ENCODE measurements at places on chromosomes 5 and 9.

- DNase-seq = no peak
Observed at GRCh38 chr5:151451626-151452520, 4.5 kb downstream of the SLC36A1 start.

DNA sequence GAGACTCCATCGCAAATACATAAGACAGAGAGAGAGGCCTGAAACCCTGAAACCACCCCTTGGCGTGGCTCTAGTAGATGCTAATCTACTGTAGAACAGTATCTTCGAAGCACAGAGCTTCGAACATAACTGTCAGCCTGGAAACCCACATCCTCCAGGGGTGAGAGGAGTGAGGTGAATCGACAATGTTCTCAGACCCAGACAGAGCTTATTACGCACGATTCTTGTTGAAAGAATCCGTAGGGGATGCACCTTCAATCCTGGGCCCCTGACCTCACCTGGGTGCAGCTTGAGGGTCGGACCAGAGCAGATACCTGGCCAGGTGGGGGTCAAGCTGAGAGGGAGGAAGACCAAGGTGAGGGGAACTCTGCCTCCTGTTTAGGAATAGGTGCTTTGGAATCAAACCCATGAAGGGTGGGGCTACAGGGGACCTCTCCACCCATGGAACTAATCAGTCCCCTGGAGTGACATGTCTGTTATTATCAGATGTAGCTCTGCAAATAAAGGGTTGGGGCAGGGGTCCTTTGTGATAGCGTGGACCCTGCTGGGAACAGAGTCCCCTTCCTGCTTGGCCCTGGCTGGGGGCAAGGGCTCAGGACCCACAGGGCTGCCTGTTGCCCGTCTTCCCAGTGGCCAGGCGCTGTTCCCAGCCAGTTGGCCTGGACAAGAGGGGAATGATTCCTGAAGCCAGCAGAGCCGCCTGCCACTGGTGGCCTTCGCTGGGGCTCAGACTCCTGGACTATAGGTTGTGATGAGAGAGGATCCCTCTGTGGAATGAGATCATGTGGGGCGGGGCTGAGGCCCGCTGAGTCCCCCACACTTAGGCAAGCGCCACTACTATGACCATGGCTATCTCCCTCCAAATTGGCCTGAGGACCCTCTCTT, 41.2 kb downstream of the DBH start:
- DNase-seq = no peak

- no peak for DNase-seq
Observed at GRCh38 chr5:76918539-76918938, 34.3 kb upstream of the CRHBP start.

DNA sequence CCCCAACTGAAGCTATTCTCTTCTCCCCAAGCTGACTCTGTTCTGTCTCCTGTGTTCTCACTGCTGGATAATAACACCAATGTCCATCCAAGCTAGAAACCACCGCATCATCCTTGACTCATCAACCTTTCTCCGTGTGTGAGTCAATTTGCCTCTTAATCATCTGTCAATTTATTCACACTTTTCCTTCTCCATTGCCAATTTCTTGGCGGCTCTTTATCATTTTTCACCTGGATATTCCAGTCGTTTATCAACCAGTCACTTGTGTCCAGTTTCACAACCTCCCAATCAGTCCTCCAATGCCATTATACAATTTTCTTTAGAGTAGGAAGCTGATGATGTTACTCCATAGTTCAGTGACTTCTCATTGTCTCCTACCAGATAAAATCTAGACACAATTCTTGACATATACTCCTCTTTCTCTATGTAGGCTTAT, 45.4 kb upstream of the LIFR start:
- DNase-seq = no peak

DNA sequence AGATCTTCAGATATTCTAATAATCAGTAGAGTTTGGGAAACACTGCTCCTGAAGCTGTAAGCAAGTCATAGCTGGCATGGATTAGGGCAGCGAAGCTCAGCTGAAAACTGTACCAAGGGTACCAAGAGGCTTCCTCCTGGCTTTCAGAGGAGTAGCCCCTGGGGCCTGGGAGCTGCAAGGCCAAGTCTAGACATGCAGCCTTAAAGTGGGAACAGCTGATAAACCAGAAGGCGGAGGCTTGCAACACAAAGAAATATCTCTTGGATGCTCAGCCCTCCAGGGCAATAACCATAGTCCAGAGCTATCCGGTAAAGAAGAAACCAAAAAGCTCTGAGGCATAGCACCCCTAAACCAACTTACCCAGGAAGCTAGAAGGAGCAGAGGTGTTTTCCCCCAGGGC, 51.5 kb downstream of the MRPS30 start:
- DNase-seq = no peak

GRCh38 chr9:13278368-13279246, 885 bp downstream of the MPDZ start:
- peak; percentile 84 for DNase-seq

GRCh38 chr5:1187234-1187949, 14.0 kb upstream of the SLC6A19 start:
- no peak for DNase-seq

- DNase-seq = no peak
Observed at GRCh38 chr5:81768935-81769452, 18.1 kb upstream of the SSBP2 start.

GRCh38 chr9:37201581-37201980, 81.2 kb downstream of the ZCCHC7 start:
- DNase-seq = no peak

- no peak for DNase-seq
Observed at GRCh38 chr5:169404223-169404622, 103.3 kb upstream of the SLIT3 start.

GRCh38 chr9:129476821-129477611, 143.9 kb downstream of the C9orf50 start:
- DNase-seq = no peak

DNA sequence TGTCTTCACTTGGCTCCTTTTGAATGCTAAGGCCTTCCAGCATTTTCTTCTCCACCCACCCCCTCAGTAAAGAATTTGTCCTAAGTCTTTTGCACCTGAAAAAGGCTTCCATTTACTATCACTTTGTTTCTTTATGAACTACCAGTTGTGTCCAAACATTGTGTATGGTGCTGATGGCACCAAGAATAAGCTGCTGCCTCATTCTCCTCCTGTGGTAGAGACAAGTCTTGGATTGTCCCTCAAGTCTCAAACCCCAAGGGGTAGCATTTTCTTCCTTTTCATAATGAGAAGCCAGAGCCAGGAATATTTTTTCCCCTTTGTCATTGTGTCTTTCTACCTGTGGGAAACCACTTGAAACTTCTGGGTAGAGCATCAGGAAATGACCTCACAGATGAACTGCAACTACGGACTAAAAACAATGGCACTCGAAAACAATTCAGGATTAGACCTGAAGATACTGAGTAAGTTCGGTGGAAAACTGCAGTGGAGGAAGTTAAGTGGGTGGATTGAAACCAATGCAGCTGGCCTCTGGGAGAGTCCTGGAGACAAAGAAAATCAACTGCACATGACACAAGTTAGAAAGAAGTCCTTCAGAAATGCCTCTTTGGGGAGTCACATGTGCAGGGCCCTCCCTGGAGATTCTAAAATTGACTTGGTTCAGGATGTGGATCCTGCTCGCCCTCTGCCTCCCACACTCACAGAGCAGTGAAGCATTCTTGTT, 80.5 kb downstream of the SH3RF2 start:
- DNase-seq = no peak

DNA sequence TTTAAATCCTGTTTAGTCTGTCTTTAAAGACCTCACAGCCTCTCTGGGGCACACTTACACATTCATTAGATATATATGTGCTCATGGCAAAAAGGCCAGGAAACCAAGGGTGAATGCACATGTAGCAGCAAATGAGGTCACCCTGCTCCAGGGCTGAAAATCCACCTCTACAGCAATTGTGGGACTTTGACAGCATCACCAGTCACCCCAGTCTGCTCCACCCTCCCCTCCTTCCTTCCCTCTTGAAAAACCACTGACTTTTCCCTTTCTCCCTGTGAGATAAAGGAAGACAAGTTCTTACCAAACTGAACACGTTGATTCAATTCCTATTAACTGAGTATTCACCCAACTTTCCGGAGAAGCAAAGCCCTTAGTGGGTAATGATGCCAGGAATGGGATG, 15.2 kb upstream of the SH3RF2 start:
- no peak for DNase-seq

- no peak for DNase-seq
Observed at GRCh38 chr9:78786794-78787193, 489.9 kb downstream of the PSAT1 start.

DNA sequence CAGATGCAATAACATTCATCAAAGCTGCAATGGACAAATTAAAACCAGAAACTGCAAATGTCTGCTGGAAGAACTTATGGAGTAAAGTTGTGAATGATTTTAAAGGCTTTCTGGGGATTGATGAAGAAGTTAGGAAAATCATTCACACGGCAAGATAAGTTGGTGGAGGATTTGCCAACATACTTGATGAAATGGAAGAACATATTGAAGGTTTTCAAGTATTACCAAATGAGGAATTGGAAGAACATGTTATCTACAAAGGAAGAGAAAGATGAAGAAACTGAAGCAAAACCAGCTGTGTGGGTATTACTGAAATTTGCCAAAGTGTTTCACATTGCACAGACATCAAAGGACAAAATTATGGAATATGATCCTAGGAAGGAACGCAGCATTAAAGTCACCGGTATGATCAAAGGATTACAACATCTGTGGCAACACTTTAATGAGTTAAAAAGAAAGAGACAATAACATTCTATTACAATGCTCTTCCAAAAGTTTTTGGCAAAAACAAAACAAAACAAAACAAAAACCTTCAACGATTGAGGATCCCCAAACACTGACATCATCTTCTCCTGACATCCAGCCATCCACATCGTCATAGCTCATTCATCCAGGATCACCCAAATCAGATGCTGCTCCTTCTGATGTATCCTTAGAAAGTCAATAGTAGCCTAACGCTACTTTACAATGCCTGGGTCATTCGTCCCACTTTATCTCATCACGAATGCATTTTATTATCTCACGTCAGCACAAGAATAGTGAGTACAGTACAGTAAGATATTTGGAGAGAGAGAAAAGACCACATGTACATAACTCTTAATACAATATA, 61.3 kb upstream of the SMC5 start:
- DNase-seq = no peak

DNA sequence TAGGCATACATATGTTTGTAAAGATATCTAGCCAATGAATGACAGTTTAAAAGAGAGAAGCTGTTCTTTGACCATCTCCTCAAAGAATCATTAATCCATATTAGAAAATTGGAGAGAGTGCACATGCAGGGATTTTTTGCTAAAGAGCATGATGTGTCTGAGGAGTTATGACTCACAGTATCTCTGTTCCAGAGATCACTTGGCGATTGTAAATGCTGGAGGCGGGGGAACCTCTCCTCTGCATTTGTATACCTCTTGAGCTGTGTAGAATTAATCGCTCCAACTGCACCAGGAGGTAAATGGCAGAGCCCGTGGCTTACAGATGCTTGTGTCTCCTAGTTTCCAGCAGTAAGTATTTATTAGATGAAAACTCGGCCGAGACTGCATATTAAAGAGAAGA, 3.6 kb upstream of the SPATA31D1 start:
- DNase-seq = no peak

DNA sequence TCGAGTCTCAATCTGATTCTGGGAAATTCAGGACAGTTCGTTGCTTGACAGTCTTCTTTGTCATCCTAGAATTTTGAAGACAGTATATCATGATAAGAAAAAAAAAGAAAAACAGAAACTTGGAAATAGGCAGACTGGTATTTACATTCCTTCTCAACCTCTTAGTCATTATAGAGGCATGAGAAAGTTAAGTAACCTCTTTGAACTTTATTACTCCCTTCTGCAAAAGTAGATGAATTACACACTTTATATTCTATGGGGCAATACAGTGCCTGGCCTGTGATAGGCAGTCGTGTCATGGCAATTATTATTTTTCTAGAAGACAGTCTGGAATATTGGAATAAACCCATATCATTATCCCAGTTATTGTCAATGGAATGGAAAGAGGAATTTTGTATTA, 828.9 kb downstream of the TLR4 start:
- no peak for DNase-seq

GRCh38 chr5:143040622-143041021, 270.4 kb downstream of the ARHGAP26 start:
- DNase-seq = no peak

- DNase-seq = no peak
Observed at GRCh38 chr5:95850391-95850894, 27.9 kb upstream of the GLRX start.

DNA sequence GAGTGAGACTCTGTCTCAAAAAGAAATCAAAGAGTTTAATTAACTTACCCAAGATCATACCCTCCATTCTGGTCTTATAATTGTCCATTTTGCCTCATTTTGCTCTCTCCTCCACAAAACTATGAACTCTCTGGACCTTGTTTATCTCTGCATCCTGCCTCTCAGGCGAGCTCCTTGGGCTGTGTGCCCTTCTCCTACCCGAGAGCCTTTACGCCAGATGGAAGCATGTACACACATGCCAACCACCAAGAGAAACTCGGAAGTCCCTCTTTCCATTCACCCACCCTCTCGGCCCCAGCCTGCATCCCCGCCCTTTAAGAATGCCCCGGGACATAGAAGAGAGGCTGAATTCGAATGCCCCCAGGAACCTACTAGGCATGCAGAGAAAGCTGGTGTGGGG, 25.9 kb downstream of the CPLX2 start:
- DNase-seq = no peak

GRCh38 chr9:86563936-86564335, 209.7 kb upstream of the TUT7 start:
- DNase-seq = no peak

DNA sequence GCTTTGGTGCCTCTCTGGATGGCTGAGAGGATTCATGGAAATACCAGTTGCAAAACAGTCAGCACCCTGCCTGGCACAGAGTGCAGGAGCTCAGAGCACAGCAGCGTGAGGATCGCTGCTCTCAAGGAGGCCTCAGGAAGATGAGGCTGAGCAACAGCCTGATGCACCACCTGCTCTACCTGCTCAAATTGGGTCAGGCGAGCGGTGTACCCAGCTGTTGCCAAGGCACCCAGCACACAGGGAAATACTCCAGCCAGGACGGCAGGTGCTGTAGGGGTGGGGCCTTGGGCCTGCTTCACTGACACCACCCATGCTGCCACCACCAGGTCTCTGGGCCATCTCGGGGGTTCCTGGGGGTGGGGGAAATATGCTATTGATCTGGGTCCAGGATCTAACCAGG, 4.3 kb downstream of the EEIG1 start:
- no peak for DNase-seq

DNA sequence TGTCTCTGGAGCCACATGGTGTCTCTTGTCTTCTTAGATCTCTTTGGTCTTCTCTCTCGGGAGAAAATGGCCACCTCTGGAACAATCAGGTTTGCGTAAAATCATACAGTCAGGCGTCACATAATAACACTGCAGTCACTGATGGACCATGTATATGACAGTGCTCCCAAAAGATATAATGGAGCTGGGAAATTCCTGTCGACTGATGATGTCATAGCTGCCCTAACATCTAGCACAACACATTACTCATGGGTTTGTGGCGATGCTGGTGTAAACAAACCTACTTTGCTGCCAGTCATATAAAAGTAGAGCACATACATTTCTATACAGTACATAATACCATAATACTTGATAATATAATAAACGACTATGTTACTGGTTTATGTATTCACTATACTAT, 30.1 kb upstream of the RAI14 start:
- DNase-seq = no peak
